AG09319 (cell line): ENCODE measurements at places on chromosomes 2 and 18.
A peak's percentile ranks its signal among the peaks of the same experiment; 100 is the strongest.

GRCh38 chr18:32081881-32082280 lies 9.8 kb upstream of the RNF138 start:
- DNase-seq: no peak

GRCh38 chr18:22136395-22136794 lies 33.0 kb upstream of the GATA6 start:
- no peak for DNase-seq

DNA sequence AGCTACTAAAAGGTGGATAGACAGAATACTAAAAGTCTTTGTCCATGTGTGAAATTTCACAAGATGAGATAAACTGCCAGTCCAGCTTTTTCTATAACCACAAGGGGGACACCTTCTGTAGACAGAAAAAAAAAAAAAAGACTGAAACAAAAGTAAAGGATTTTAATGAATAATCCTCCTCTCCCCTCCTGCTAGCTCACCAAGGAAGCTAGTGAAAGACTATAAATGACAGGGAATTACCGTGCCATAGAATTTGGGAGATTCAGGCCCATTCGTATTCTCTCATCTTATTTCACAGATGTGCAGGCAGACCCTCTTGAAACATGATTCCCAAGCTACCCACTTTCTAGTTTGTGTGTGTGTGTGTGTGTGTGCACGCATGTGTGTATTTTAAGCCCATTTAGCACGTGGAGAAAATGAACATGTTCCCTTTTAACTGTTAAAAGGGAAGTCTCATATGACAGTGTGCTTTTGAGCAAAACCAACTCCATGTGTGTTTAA lies 36.3 kb upstream of the SLC8A1 start:
- DNase-seq: peak; percentile 24

- no peak for DNase-seq
Observed at GRCh38 chr2:68653538-68653982, 10.2 kb downstream of the PROKR1 start.

DNA sequence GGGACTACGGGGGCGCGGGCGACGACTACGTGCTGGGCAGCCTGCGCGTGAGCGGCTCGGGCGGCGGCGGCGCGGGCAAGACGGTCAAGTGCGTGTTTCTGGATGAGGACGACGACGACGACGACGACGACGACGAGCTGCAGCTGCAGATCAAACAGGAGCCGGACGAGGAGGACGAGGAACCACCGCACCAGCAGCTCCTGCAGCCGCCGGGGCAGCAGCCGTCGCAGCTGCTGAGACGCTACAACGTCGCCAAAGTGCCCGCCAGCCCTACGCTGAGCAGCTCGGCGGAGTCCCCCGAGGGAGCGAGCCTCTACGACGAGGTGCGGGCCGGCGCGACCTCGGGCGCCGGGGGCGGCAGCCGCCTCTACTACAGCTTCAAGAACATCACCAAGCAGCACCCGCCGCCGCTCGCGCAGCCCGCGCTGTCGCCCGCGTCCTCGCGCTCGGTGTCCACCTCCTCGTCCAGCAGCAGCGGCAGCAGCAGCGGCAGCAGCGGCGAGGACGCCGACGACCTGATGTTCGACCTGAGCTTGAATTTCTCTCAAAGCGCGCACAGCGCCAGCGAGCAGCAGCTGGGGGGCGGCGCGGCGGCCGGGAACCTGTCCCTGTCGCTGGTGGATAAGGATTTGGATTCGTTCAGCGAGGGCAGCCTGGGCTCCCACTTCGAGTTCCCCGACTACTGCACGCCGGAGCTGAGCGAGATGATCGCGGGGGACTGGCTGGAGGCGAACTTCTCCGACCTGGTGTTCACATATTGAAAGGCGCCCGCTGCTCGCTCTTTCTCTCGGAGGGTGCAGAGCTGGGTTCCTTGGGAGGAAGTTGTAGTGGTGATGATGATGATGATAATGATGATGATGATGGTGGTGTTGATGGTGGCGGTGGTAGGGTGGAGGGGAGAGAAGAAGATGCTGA lies 1.4 kb downstream of the SOX11 start:
- no peak for DNase-seq

GRCh38 chr2:101179982-101180381 lies 28.8 kb upstream of the TBC1D8 start:
- no peak for DNase-seq

GRCh38 chr2:27897717-27898116 lies 7.2 kb downstream of the BABAM2 start:
- DNase-seq: no peak

DNA sequence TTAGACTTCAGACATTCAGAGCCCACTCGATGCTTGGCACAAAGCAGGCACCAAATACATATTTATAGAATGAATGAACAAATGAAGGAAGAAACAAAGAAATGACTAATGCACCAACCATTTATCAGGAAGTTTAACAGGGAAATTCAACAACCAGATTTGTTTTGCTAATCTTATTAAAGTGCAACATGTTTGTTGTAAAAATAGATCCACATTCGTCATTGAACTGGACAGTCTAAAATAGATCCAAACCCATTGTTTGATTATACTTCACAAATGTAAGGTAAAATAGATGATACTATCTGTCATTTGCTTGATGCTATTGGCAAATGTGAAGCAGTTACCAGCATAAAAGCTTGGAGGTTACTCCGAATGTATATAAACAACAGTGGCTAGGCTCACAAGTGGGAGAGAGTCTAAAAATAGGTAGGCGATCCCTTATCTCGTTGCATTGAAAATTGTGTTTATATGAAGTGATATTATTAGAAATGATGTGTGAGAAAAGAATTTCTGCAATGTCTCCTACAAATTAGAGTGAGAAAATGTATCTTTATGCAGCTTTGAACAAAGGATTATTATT lies 246.2 kb downstream of the NEDD4L start:
- no peak for DNase-seq

- no peak for DNase-seq
Observed at GRCh38 chr2:42862669-42863185, 70.3 kb upstream of the HAAO start.

DNA sequence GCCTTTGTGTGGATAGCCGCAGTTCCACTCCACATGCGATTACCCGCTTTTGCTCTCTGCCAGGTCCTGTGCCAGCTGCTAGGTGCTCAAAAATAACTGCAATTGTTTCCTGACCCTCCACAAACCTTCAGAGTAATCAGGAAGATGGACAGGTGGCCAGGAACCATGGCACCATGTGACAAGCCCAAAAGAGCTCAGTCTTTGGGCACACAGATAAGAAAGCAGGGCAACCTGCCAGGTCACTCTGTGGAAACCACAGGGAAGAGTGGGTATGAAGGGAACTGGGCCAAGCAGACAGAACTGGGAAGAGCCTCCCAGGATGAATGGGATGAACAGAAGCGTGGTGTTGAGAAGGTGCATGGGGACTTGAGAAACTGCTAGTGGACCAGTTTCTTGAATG lies 79.4 kb upstream of the AGAP1 start:
- no peak for DNase-seq

DNA sequence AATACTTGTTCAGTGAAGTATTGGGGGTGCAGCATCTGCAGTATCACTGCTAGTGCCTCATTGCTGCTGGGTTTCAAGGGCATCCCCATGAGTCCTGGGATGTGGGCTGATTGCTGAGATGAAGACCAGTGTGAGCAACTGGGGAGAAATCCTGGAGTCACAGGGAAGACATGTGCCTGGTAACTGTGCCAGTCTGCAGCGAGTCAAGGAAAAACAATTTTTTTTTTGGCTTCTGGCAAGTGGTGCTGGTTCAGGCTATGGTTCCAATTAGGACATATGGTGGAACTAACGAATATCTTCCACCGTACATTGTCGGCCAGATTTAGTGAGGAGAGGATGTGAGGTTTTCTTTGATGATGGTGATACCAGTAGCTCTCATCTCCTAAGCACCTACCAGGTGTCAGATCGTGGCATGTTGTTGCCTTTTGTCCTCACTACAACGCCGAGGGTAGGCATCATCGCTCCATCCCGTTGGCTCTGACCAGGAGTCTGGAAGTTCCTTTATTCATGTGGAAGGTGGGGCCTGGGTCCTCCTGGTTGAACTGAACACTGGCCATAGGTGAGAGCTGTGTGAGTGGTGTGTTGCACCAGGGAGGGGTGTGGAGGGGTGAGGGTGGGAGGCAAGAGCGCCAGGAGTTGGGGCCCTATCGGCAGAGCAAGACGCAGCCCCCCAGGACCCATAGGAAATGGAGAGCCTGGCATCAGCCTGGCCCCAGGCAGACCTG lies 118.0 kb upstream of the HS6ST1 start:
- DNase-seq: no peak
